ENCODE measurements at places on chromosomes 3 and 15. TPM values are rescaled to one million over a fixed set of nuclear protein-coding genes. Genes with fewer than 3 reads are reported as not detected.

- no peak for DNase-seq
Observed at GRCh38 chr3:62723166-62723913, 151.9 kb downstream of the CADPS start.

GRCh38 chr3:143220741-143221140, 101.2 kb downstream of the CHST2 start:
- no peak for DNase-seq

DNA sequence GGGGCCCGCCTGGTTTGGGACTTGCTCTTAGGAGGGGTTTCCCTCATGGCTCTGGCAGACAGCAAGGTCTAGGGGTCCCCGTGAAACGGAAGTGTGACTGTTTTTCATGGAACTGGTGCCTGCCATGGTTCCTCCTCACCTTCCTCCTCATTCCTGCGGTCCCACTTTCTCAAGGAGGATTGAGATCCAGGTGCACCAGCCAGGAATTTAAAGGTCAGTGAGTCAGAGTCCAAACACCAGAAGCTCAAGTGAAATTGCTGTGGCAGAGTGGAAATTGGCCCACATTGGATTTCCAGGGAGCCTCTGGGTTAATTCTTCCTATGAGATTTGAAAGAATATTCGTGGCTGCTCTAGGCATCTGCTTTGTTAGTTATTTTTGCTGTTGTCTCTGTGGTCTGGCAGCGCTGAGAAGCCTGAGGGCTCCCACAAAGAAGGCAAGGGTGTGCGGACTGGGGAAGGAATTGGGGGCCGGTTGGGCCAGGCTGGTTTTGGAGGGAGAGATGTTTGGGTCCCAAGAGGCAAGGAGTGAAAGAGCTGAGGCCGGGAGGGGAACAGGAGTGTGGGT, 60.4 kb upstream of the TNFAIP8L3 start:
- no peak for DNase-seq

- peak; percentile 26 for DNase-seq
Observed at GRCh38 chr15:40766906-40767837, 2.6 kb upstream of the C15orf62 start.

- DNase-seq = no peak
Observed at GRCh38 chr15:50563756-50564155, 17.3 kb upstream of the USP50 start.

- no peak for DNase-seq
Observed at GRCh38 chr3:72205297-72205826, 420.4 kb upstream of the PROK2 start.

GRCh38 chr15:60781211-60781713, 302.3 kb upstream of the ICE2 start:
- no peak for DNase-seq

DNA sequence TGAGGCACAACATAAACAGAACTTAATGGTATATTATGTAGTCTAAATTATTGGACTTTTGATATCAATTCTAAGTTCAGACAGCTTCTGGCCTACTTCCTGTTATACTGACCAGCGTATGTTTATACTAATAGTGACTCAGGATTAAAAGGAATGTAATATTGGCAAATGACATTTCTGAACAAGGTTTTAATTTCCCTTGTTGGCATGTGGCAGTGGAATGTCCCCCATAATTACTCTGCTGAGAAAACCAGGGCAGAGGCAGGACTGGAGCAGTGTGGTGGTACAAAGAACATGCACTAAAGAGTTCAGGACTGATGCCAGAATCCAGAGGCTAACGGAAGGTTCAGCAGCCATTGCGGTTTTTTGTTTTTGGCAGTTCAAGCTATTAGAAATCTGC, 184.0 kb downstream of the KCNAB1 start:
- peak; percentile 70 for DNase-seq

DNA sequence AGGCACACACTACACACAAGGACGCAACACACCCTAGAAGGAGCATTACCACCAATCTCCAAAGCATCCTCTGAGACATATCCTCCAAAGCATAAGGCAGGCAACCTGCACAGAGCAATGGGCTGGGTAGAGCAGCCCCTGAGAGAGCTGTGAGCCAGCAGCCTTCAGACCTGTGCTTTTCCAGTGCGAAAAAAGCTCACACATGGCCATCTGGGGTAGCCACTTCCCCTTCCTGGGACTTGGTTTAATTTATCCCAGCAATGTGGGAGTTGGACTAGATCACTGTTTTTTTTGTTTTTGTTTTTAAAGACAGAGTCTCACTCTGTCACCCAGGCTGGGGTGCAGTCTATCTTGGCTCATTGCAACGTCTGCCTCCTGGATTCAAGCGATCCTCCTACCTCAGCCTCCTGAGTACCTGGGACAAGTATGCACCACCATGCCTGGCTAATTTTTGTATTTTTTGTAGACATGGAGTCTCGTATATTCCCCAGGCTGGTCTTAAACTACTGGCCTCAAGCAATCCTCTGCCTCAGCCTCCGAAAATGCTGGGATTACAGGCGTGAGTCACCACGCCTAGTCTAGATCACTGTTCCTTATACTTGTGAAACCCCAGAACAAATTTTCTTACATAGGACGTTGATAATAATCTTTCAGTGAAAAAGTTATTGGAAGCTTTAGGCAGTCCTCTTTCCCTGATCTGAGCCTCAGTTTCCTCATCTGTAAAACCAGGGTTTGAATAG, 18.9 kb downstream of the PTPN23 start:
- DNase-seq = no peak

DNA sequence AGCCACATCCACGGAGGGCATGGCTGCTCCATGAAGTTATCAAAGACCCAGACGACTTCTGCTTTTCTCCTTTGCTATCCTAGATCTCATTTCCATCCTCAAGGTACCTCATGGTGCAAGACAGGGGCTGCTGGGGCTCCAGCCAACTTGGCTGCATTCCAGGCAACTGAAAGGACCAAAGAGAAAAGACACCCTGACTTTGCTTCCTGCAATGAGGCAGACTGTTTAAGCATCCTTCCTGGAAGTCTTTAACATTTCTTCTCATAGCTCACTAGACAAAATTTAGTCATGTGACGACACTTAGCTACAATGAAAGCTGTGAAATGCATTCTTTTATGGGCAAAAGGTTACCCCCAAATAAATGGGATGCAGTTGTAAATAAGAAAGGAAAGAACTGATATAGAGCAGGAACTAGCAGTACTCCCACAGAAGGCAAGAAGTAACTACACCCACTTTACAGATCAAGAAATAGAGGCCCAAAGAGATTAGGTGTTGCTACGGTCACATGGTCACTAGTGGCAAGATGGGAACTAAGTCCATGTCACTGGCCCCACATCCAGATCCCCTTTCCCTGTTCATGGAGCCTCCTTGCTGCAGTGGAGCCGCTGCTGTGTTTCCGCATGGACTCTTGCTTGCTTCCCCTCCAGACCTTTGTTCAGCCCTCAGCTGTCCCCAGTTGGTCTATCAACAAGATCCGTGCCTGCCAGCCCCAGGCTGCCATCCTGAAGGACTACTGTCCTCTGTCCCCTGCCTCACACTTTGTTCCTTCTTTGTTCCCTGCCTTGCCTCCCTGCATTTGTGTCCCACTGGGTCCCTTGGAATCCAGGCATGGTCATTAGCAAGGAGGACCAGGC, 107.0 kb downstream of the XXYLT1 start:
- no peak for DNase-seq

The DUSP7 gene
- total RNA-seq = 2.9 TPM

The GATM gene
- total RNA-seq = 0.57 TPM

The ARPP21 gene
- total RNA-seq = 0.90 TPM

The C15orf61 gene
- 5.8 TPM for total RNA-seq

The KLHL24 gene
- total RNA-seq = 56.0 TPM
